ENCODE measurements at places on chromosomes 11 and 22.

- no peak for DNase-seq
- H3K4me1 ChIP-seq: no peaks in the 10 kb centered on the region
- no peaks in the 10 kb centered on the region for H3K27me3 ChIP-seq
- no peak overlapping the region for H3K4me3 ChIP-seq
- no peaks in the 10 kb centered on the region for H3K36me3 ChIP-seq
Observed at GRCh38 chr11:131944736-131945135, 574.3 kb downstream of the NTM start.

- H3K27me3 ChIP-seq: no peaks in the 10 kb centered on the region
- H3K27ac ChIP-seq: peak overlapping the region; percentile 67
- H3K4me3 ChIP-seq: peak overlapping the region; percentile 87
- H3K36me3 ChIP-seq: peaks cover 25% of the 10 kb centered on the region
- peaks cover 28% of the 10 kb centered on the region for H3K4me1 ChIP-seq
- DNase-seq: peak; percentile 19
Observed at GRCh38 chr22:35400501-35400790, 506 bp downstream of the MCM5 start.

DNA sequence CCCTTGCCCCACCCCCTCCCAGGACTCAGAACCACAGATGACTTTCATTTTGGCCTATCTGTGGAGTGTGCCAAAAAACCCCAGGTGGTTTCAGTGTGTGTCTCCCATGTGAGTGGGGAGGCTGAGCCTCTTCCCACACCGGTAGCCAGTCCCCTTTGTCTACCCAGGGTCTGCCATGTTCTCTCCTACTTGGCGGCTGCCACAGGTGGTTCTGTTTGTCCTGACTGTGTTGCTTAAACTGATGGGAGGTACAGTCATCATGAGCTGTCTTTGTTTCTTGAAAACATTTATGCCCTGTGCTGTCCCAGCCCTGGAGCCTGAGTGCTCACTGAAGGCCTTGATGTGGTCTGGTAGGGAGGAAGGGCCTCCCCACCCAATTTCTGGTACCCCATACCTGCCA is 39.7 kb upstream of the SUSD2 start:
- H3K4me3 ChIP-seq: no peak overlapping the region
- H3K36me3 ChIP-seq: peaks cover 12% of the 10 kb centered on the region
- H3K4me1 ChIP-seq: peaks cover 55% of the 10 kb centered on the region
- no peaks in the 10 kb centered on the region for H3K27me3 ChIP-seq
- DNase-seq: peak; percentile 59
- H3K27ac ChIP-seq: peak overlapping the region; percentile 48

- H3K27ac ChIP-seq: no peak overlapping the region
- H3K4me1 ChIP-seq: no peaks in the 10 kb centered on the region
- no peaks in the 10 kb centered on the region for H3K36me3 ChIP-seq
- H3K4me3 ChIP-seq: no peak overlapping the region
- H3K27me3 ChIP-seq: peaks cover 14% of the 10 kb centered on the region
- DNase-seq: no peak
Observed at GRCh38 chr11:60957188-60957587, 5.2 kb upstream of the SLC15A3 start.

DNA sequence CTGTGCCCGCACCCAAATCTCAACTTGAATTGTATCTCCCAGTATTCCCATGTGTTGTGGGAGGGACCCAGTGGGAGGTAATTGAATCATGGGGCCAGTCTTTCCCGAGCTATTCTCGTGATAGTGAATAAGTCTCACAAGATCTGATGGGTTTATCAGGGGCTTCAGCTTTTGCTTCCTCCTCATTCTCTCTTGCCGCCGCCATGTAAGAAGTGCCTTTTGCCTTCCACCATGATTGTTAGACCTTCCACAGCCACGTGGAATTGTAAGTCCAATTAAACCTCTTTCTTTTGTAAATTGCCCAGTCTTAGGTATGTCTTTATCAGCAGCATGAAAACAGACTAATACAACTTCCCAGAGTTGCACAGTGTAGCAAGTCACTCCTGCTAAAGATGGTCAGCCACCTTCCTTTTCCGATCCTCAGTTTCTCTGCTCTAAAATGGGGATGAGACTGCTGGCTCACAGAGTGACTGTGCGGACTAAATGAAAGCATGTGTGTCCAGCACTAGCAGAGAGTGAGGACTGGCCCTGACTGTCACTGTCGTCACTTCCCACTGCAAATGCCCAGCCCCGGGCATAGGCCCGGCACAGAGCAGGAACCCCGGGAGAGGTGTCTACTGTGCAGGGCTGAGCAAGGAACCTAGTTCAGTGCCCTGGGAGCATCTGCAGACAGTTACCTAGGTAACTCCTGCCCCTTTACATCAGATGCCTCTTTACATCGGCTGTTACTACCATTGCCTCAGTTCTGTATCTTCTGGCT is 9.5 kb downstream of the TSKU start:
- no peak for DNase-seq
- H3K4me3 ChIP-seq: no peak overlapping the region
- H3K4me1 ChIP-seq: no peaks in the 10 kb centered on the region
- no peak overlapping the region for H3K27ac ChIP-seq
- H3K36me3 ChIP-seq: no peaks in the 10 kb centered on the region
- H3K27me3 ChIP-seq: no peaks in the 10 kb centered on the region
